ENCODE measurements at places on chromosomes 6 and 20.

GRCh38 chr6:16731478-16732051 is 29.7 kb downstream of the ATXN1 start:
- no peak for DNase-seq

DNA sequence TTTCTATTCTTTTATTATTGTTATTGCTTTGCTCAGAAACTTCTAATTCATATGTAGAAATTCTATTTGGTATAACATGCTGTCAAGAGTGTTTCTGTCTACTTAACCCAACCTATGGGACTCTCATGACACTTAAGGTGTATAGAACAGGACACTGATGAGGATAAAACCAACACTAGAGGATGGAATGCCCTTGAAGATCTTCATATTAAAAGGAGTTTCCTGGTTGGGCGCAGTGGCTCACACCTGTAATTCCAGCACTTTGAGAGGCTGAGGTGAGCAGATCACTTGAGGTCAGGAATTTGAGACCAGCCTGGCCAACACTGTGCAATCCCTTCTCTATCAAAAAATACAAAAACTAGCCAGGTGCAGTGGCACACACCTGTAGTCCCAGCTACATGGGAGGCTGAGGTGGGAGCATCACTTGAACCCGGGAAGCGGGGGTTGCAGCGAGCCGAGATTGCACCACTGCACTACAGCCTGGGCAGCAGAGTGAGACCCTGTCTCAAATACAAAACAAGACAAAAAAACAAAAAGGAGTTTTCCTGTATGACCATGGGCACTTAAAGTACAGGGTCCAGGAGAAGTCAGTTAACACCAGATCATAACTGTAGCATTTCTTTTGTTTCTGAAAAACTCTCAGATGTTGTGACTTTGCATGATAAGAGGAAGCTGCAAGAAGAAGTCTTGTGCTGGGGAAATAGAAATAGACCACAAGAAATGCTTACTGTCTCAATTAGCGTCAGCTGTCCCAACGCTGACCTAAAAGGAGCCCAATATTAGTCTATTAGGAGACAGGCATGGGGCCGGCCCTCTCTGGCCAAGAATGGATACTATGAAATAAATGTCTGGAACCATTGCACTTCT is 38.9 kb upstream of the CD2AP start:
- no peak for DNase-seq

DNA sequence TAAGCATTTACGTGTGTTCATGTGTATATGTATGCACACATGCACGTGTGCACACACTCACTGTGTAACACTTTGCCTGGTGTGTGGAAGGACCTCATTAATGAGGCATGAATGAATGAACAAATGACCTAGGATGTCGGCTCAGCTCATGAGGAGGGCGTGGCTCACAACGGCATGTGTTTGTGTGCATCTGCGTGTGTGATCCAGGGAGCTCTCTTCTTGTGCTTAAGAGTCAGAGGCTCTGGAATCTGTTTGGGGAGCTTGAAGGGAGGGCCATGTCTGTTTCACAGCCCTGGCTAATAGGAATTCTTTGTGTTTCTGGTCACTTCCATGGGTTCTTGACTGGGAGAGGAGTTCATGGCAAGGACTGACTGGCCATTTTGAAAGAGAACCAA is 32.7 kb downstream of the TOX2 start:
- no peak for DNase-seq

DNA sequence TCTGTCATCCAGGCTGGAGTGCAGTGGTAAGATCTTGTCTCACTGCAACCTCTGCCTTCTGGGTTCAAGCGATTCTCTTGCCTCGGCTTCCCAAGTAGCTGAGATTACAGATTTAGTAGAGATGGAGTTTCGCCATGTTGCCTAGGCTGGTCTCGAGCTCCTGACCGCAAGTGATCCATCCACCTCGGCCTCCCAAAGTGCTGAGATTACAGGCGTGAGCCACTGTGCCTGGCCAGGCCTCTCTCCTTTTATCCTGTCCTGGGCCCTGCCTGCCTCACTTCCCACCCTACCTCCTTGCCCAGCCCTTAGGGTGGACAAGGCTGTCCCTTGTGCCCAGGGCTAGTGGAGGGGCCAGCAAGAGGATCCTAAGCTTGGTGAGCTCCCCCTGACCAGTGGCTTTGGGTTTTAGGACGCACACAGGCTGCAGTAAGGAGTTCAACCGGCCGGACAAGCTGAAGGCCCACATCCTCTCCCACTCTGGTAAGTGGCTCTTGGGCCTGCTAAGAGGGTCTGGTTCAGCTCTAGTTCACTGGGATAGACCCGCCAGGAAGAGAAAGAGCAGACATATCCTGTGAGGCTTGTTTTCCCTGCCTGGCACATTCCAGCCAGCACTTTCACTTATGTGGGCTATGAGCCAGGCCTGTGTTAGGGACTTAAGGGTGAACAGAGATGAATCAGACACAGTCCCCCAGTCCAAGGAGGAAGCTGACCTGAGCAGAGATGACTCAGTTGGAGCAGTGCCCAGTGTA is 21.9 kb upstream of the CHMP4B start:
- no peak for DNase-seq

DNA sequence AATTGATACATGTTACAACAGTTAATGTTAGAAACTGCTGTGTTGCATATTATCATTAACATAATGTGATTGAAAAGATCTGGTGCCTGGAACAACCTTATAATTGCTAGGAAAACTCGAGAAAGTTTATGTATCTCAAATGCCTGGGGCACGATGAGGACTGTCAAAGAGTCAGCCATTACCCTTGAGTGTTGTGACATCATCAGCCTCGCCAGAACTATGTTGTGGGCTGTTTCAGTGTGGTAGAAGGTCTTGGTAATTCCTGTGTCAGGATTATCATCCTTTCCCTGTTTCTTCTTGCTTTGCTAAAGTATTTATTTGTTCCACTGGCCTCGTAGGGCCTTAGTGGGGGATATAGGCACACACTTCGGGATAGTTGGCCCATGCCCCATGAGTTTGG is 185.1 kb downstream of the DTNBP1 start:
- DNase-seq = no peak

- DNase-seq = no peak
Measured at GRCh38 chr6:22682979-22683378, 113.6 kb downstream of the HDGFL1 start.

GRCh38 chr20:50582591-50583234 is 72.5 kb downstream of the PTPN1 start:
- DNase-seq = no peak

GRCh38 chr6:34243901-34244884 is 4.6 kb downstream of the SMIM29 start:
- no peak for DNase-seq

- DNase-seq = no peak
Measured at GRCh38 chr6:106126482-106126881, 40.3 kb downstream of the PRDM1 start.

- no peak for DNase-seq
Measured at GRCh38 chr20:2336471-2336870, 40.7 kb downstream of the TGM3 start.

DNA sequence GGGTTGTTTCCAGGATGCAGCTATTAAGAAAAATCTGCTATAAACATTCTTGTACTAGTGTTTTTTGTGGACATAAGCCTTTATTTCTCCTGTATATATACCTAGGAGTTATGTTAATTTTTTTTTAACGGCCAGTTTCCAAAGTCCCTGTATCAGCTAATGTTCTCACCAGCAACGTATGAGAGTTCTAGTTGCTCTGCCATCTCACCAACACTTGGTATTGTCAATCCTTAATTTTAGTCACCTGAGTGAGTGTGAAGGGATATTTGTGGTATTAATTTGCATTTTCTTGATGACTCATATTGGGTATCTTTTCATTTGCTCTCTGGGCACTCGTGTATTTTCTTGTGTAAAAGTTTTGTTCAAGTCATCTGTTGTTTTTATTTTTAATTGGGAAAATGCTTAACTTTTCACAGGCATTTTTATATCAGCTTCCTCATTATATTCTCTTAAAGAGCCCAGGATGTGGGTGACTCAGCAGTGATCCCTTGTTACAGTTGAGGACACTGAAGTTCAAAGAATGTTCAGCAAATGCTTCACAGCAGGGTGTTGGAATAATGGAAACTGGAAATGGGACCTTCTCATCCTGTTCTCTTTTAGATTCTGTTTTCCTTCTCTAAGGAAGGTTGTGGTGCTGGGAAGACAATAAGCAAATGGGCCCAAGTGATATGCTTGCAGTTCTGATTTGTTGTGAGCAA is 211.7 kb upstream of the PRND start:
- DNase-seq = no peak

GRCh38 chr20:63696306-63696627 is 185 bp upstream of the TNFRSF6B start:
- DNase-seq = no peak

DNA sequence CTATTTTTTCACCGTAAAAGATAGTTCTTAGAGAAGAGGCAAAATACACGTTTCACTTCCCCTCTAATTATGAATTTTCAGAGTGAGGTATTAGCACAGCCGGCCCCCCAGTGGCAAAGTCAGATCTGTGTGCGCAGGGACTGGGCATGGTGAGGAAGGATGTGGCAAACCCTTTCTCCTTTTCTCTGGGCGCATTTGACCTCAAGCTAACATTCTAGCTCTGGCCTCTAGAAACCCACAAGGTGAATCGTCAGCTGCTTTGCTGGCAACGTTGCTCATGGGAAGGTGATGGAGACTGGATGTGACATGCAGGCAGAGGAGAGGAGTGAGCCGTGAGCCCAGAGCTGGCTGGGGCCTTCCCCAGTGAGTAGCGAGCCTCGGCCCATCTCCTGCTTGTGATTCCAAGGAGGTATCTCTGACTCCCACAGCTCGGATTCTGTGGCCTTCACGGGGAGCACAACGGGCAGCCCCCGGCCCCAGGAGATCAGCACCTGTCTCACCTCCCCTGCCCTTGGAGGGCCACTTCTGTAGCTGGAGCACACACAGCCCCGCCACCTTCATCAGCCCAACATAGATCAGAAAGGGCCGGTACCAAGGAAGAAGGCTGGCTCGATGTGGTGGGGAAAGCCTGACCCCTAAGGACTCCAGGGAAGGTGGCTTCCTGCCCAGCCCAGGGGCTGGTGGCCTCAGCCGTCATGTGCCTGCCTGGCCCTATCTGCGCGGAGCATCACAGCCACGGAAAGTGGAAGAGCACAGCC is 152.8 kb downstream of the TAF4 start:
- no peak for DNase-seq

GRCh38 chr6:44275271-44275748 is 5.1 kb downstream of the TMEM151B start:
- no peak for DNase-seq

DNA sequence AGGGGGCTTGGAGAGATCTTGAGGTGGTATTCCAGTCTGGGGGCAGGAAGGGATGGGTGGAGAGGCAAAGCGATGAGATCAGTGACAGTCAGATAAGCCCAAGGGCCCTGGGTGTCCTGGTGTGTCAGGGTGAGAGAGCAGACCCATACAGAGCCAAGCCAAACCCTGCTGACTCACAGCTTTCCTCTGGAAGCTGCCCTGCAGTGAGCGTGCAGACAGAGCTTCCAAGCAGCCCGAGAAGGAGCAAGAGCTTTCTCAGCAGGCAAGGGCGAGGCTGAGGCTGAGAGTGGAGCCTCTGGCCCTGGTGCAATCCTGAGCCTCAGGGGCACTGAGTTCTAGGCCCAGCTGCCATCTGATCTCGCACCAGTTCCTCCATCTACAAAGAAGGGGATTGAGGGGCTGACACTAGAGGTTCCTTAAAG is 91.1 kb upstream of the HIVEP1 start:
- no peak for DNase-seq

All from stimulated activated CD4-positive, alpha-beta T cell treated with anti-CD3 and anti-CD28 coated beads, Interleukin-15, amount 100 ng/mL, for 1 hour (primary cell).